ENCODE measurements at places on chromosomes 6 and 20.

DNA sequence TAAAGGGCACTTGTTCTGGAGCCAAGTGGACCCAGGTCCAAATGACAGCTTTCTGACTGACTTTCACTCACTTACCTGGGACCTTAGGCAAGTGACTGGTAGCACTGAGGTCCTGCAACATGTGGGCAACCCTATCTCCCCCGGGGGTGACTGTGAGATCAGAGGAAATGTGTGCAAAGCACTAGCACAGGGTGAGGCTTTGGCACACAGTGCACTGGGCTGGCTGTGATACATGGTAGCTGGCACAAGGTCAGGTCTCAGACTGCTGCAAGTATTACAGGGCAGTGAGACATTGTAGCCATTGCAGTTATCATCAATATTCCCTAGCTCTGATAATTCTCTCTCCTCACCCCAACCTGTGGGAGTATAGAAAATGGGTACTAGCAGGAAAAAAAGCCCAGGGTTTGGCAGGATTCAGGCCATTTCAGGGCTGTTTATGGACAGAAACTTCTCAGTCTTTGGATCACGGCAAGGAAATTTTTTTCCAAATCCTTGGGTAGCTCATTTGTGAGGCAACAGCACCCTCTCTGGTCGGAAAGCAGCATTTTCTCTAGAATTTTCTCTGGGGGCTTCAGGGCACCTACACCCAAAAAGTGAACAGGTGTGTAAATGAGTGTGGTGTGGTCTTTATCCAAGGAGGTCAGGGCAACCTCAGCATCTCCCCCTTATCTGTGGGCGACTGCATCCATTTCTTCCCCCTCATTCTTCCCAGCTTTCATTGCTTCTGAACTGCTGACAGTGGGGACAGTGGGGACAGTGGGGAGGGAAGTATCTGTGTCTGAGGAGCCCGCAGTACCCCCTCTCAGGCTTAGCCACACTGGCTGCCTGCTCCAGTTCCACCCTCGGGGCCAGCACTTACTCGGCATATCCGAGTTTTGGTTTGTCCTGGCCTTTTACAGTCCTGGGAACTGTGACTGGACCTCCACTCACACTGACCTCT is 148.7 kb upstream of the PHACTR3 start:
- DNase-seq = peak; percentile 19

- DNase-seq = peak; percentile 50
Measured at GRCh38 chr20:21048841-21049273, 57.3 kb downstream of the LINC00237 start.

DNA sequence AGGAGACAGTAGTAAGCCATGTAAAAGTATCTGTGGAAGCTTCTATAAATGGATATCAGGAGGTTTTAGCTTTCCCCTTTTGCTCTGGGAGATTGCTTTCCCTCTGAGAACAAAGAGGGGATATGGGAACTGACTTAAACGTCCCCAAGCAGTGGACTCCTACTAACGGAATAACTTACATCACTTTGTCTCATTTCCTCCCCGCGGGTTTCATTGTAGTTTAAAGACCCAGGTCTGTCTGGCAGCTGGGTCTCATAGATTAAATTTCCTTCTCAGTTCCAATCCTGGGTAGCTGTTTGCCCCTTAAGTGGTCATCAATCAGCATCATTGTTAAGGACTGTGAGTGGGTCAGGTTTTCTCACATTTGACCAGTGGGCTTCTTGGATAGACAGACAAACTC is 68.7 kb downstream of the PLAGL1 start:
- no peak for DNase-seq

DNA sequence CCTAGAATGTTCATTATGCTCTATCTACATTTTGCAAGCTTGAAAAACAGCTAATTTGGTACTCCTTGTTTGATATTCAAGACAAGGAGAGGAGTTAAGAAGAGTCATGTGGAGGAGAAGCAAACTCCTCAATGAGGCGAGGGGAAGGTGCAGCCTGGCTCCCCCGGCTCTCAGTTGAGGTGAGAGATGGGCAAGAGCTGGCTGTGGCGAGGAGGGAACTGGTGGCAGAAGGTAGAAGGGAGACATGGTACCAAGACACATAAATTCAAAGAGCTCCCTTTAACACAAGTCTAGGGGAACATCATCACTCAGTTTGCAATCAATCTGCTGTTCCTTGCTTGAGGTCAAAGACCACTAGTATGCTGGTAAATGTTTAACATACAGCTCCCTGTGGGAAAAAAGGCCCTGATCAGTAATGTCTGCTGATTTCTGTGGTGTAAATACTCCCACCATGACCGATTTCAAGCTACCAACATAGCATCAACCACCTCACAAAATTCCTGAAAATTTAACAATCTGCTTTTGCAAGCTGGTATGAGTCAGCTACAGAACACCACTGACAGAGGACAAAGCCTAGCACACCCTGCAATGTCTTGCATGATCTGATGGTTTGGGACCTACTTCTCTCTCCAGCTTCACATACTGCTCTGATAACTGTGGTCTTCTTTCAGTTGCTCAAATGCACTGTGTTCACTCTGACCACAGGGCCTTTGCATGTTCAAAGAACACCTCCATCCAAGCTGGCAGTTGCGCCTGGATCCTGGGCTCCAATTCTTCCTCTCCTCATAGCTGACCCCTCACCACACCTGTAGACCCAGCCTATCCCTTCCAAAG is 516.3 kb upstream of the CHD6 start:
- DNase-seq = no peak

- no peak for DNase-seq
Measured at GRCh38 chr20:4881006-4881730, 120.1 kb downstream of the SLC23A2 start.

DNA sequence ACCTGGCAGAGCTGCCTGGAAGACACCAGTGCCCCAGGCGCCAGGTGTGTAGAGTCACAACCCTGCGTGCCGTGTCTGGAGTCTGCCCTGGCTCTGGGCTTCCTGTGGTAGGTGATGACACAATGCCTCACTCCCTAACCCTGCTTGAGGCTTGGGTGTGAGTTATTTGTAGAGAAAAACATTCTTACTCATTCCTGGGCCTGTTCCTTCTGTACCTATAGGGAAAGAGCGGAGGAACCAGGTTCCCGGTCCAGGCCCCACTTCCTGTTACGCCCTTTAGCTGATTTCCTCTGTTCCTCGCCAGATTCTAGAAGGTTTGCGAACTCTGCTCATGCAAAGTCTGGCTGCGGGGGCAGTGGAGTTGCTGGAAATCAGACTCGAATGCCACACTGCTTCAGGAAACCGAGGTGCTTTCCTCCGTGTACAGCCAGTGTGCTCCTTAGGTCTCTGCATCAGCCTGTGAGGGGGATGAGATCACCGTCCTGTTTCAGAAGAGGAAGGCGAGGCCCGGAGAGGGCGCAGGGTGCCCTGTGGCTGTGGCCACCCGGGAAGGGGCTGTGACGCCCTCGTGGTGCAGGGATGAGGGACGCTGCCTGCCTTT is 67.1 kb upstream of the DUSP22 start:
- DNase-seq = peak; percentile 90

- DNase-seq = no peak
Measured at GRCh38 chr6:5771759-5772390, 234.8 kb downstream of the NRN1 start.
